ENCODE measurements at places on chromosomes 11 and 22.

- no peak for DNase-seq
Observed at GRCh38 chr11:65580756-65581155, 4.9 kb downstream of the EHBP1L1 start.

DNA sequence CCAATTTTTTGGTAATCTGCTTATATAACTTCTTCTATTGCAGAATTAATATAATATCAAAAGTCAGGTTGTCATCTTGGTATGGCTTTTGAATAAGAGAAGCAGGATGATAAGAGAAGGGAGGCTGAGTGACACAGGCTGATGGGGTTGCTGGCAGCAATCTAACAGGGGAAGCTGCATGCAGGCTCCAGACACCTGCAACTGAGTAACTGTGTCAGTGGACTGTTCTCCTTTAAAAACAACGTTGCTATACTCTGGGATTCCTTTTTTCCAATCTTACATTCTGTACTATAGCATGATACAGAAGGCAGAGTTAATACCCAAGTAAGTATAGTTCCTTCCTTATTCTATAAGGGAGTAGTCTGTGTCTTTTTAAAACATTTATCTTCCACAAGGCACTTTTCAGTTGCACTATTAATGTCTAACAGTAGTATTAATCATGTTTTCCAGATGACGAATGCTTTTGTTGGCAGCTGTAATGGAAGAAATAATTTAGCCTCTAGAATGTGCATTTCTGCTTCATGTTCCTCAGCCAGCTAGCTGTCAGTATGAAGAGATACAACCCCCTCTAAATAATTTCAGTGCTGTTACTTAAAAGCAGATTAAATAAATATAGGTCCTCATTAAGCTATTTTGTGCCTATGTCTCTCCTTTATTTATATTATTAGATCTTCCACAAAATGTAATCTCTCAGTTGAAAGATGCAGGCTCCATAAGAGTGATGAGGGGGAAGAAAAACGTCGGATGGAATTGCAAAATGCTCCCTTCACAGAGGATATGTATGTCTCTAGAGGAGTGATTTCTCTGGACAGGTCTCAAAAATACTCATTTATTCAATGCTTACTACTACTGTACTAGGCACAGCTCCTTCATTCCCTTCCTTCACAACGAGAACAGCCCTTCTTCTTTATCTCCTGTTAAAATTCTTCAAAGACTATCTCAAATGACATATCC lies 50.8 kb downstream of the ATG16L2 start:
- DNase-seq = no peak

GRCh38 chr11:70913715-70914231 lies 338.6 kb downstream of the SHANK2 start:
- DNase-seq = peak; percentile 98

GRCh38 chr11:20049231-20049630 lies 111.0 kb downstream of the DBX1 start:
- no peak for DNase-seq
